ENCODE measurements at places on chromosomes 6 and 20.

- no peak for DNase-seq
These were observed 7.3 kb upstream of the ASF1A start for GRCh38 chr6:118886641-118887040.

- DNase-seq, result no peak
These were observed 40.7 kb downstream of the MAP3K5 start for GRCh38 chr6:136751522-136751956.

DNA sequence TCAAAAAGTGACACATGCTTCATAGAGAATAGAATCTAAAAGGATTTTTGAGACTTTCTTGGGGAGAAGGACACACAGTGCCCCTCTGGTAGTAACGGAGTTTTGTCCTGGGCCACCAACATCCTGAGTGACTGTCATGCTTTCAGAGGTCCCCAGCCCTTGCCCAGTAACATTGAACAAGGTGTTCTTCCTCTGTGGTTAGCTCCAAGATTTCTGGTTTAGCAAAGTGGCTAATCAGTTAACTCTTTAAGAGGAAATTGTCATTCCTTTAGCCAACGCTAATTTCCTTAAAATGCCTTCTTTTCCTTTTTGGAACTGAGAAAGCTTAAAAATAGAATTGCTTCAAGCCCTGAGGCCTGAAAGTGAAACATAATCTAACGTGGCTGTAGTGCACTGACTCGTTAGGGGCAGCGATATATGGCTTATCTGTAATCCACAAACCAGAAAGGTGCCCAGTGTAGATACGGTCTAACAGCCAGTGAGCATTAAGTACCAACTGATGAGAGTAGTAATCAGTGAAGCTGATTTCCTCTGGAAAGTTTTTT is 7.8 kb downstream of the E2F3 start:
- no peak for DNase-seq

GRCh38 chr6:101401171-101401570 is 7.7 kb downstream of the GRIK2 start:
- DNase-seq, result no peak

Data from NCI-H774 (cell line).